ENCODE measurements at places on chromosomes 12 and 14.

- no peak for DNase-seq
These were observed 613 bp downstream of the ARHGEF40 start for GRCh38 chr14:21070610-21071224.

DNA sequence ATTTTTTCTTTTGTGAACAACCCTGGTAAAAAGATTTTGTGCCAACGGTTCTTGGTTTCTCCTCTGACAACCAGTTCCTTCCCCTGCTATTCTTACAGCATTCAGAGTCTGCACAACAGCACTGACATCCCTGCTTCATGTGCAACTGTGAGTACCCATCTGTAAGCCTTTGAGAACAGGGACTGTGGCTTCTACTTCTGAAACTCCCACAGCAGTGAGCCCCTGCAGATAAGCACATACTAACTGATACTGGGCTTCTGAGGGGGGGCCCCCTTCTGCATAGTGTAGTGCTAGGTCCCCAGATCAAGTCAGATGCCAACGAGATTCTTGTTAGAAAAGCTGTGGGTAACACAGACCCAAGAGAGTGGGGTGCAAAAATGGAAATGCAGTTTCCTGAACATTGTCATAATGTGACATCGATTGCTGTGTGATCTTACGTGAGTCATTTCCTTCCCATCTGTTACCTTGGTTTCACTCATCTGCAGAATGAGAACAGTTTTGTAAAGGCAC lies 11.1 kb upstream of the NINJ2 start:
- peak; percentile 64 for DNase-seq

DNA sequence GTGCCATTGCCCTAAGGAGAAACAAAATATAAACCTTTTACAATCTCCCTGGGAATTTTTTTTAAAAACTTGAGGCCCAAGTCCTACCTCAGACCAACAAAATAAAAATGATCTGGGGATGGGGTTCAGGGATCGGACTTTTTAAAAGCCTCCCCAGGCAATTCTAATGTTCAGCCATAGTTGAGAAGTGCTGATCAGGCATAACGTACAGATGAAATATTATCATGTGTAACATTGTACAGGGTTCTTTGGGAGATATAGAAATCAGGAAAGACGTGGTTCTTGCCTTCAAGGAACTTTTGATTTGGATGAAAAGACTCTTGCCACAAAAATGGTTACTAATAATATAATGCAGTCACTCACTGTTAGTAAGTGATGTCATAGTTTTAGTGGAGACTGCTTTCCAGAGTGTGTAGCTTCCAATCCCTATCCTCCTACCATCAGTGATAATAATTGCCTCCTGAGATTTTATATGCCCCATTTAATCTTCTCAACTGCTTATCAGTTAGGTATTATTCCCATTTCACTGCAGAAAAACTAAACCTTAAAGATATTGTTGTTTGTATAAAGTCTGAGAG lies 135.6 kb downstream of the BRMS1L start:
- DNase-seq, result no peak

- no peak for DNase-seq
These were observed 7.0 kb upstream of the KCNK13 start for GRCh38 chr14:90054803-90055202.

DNA sequence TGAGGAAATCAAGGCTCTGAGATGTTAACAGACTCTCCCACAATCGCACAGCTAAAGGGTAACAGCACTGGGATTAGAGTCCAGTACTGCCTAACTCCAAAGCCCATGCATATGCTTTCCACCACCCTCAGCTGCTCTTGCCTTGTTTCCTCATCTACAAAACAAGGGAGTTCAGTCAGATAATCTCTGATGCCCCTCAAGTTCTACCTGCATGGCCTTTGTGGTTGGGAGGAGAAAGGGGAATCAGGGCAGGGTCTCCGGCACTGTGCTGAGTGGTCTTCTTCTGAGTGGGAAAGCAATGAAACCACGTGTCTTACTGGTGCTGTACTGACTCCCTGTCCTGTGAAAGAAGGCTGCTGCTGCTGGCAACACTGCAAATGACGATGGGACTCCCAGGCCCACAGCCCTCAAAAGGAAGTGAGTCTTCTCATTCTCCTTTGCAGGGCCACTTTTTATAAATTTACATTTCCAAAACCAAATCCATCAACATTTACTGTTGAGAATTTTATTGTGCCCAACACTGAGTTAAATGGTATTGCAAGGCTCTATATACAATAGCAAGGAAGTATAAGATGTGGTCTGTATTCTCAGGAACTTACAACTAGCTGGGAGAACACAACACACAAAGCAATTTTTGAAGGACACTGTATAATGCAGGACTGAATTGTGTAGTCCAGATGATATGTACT lies 19.7 kb upstream of the DUSP16 start:
- DNase-seq, result no peak

DNA sequence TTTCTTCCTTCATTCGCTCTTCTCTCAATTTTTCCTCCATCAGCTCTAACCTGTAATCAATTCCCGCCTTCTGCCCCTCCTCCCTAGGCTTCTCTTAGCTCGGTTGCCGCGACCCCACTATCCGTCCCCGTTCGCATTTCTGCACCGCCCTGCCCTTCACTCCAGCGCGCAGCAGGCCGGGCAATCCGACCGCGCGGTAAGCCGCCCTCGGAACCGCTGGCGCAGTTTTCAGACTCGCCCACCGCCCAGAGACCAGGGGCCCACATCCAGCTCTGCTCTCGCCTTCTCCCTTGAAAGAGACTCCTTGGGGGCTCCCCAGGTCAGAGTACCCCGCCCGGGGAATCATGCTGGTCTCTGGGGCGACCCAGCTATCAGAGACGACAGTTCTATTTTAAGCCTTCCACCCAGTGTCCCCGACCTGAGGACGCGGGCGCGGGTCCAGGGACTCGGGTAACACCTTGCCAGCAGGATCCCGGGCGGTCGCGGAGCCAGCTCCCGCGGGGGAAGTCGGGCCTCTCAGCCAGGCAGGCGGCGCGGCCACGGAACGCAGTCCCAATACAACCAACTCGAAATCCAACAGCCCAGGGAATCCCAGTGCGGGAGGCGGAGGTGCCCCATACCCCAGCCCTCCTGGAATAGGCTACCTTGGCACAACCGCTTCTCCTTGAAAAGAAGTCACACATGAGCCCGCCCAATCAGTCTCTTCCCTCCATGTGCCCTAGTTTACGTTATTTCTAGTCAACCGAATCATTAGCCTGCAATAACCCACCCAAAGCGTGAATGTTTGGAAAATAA lies 5.7 kb upstream of the SLC38A4 start:
- no peak for DNase-seq

DNA sequence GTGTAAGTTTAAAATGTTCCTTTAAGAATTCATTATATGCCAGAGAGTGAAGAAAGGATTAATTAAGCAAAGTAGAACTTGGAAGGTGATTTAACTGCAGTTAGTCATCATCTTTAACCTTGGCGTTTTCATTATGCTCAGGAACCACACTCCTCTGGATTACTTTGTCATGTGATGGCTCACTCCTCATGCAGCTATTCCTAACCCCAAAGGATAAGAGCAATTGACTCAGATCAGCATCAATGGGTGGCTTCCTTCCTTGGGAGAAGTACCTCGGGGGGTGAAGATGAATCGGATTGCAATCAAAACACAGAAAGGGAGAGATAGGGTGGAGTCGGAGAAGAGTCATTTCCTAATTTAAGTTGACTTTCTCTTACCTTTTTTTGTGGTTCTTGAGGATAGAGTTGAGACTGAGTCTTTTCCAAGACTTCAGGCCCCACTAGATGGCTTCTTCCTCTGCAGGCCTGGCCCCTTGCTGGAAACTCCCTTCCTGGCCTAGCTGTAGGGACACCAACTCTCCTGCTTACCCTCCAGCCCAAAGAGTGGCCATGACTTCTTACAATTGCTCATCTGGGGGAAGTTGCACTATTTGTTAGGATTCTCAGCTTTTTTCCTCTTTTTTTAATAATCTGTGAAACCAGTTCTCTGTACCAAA lies 238.6 kb upstream of the DDHD1 start:
- no peak for DNase-seq

DNA sequence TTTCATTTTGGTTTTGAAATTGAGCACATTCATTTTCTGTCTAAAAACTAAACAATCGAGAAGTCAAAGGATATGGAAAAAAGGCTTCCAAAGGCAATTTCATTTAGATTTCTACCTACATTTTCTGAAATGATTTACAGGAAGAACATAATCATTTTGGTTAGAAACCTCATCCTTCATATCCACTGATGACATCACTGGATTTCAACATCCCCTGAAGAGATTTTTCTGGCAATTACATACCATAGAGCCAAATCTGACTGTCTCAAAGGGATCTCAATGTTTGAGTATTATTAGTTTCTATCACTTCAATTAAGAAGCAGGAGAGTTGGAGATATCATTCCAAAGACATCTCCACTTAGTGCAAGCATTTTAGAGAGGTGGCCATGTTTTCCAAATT lies 137.8 kb downstream of the TTC7B start:
- no peak for DNase-seq

- DNase-seq, result no peak
These were observed 62.1 kb upstream of the PLEKHG7 start for GRCh38 chr12:92640691-92641090.

- no peak for DNase-seq
These were observed 421.0 kb upstream of the PDE3A start for GRCh38 chr12:19947344-19947743.

DNA sequence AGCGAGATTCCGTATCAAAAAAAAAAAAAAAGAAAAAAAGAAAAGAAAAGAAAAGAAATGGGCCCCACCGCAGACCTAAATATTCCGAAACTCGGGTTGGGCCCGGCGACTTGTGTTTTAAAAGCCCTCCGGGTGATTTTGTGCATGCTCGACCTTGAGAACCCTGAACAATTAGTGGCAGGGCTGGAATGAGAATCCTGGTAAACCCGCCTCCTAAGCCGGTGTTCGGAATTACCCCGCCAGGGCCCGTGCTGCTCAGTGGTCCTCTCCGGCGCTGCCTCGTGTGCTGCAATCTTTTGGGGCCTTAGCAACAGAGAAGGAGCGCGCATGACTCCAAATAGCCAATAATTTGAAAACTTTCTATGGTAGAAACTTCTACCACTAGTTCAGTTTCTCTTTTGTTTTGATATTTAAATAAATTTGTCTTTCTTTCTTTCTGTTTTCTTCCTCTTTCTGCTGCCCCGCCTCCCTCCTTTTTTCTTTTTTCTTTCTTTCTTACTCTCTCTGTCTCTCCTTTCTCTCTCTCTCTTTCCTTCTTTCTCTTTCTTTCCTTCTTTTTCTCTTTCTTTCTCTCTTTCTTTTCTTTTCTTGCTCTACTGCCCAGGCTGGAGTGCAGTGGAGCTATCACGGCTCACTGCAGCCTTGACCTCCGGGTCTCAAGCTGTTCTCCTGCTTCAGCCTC lies 1.5 kb upstream of the GALNT6 start:
- DNase-seq, result no peak

GRCh38 chr14:24368562-24369252 lies 723 bp downstream of the NFATC4 start:
- no peak for DNase-seq

DNA sequence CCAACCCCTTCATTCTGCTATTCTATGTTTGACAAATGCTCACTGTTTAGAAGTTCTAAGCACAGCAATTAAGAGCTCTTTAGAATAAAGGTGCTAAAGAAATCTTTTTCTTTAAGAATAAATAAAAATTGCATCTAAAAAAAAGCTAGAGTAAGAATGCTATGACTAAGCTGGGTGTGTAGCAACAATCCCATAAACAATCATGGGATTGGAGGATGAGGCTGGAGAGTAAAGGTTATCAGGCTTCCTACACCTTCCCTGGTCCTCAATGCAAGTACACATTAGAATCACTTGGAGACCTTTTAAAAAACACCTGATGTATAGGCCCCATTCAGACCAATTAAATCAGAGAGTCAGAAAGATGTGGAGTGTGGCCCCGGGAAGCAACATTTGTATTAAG lies 88.3 kb downstream of the CIT start:
- DNase-seq, result no peak

DNA sequence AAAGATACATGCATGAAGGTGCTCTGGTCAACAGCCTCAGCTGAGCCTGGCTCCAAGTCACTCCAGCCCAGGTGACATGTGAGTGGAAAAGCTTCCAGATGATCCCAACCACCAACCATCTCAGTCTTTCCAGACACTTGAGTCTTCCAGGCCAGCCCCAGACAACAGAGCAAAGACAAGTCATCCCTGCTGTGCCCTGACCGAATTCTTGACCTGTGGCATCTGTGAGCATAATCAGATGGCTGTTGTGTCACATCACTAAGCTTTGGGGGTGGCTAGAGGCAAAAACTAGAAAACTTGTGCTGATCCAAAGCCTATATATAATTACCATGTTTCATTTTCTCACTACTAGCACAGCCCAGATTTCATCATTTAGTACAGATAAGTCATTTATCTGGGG lies 50.8 kb upstream of the ISM2 start:
- DNase-seq, result no peak

- no peak for DNase-seq
These were observed 59.3 kb upstream of the TMPO start for GRCh38 chr12:98456041-98456440.

DNA sequence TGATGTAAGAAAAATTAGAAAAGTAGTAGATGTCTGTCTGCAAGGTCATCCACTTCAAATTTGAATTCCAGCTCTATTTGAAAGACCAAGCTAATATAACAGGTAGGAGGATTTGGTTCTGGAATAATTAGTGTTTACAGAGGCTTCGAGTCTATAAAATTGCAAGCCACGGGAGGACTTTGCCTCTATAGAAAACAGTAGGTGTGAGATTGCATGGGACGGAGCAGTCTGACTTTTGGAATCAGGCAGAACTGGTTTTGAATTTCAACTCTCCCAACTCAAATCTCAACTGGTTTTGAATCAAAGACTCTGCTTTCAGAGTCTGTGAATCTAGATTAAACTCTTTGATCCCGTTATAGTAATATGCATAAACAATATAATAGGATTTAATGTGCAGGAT lies 82.4 kb downstream of the PIK3C2G start:
- DNase-seq, result no peak

DNA sequence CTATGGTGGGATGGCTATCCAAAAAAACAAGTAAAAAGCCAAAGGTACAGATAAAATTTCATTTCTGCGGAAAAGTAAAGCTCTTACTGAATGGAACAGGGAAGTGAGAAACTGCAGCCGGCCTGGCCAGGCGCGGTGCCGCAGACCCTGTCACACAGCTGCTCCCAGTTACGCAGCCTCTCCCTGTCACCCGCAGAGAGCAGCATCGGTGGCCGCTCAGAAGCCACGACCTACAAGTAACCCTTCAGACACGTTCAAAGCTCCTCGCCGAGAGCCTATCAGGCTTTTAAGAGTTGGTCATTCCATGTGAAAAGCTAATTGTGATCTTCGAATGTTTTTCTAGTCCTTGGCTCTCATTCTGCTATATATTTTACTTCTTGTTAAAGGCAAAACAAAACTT lies 11.0 kb upstream of the ANKLE2 start:
- no peak for DNase-seq

GRCh38 chr14:88212691-88213090 lies 110.4 kb downstream of the KCNK10 start:
- DNase-seq, result no peak

- DNase-seq, result no peak
These were observed 38.1 kb upstream of the PCED1B start for GRCh38 chr12:47041327-47041726.

- DNase-seq, result no peak
These were observed 468.9 kb upstream of the LRFN5 start for GRCh38 chr14:41137741-41138140.

Measured in stimulated activated CD4-positive, alpha-beta T cell treated with anti-CD3 and anti-CD28 coated beads, Interleukin-1b, Interleukin-23, amount 100 ng/mL, for 24 hours (primary cell).